ENCODE measurements at places on chromosomes 4 and X. TPM values are rescaled to one million over a fixed set of nuclear protein-coding genes. Genes with fewer than 3 reads are reported as not detected.

DNA sequence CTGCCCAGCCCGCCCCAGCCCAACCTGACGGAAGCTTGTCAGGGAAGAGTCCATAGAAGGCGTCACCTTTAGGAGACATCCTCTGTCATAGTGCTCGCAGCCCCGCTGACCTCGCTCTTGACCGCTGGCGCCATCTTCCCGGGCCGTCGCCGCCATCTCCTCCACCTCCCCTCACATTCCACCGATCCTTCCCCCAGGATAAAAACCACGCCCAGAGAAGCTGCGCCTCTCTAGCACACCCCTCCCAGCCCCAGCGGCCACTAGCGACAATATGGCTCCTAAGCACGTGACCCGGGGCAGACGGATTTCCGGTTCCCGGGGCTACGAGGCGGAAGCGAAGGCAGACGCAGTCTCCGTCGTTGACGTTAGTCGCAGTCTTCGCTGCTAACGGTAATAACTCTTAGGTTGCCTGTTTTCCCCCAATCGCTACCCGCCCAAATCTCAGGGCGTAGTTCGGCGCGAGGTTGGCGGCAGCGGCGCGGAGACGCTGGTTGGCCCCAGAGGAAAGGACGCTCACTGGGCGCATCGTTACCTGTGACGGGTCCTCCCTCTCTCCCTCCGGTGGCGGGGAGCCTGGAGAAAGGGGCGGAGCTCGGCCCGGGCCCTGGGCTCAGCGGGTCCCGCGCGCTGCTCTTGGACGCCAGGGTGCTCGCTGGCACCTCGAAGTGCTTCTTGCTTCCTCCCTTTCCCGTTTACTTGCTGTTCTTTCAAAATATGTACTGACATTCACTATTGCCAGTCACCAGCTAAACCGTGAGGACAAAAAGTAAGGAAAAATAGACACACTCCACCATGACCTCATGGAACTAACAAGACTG is at the start of the genes RCHY1 and THAP6:
Gene RCHY1 (minus strand): TSS at position 273 of the 818 bp plus-strand sequence. CDS start 117 bp downstream, at position 156.
Gene THAP6 (plus strand): TSS at position 343 of the 818 bp plus-strand sequence. CDS start 980 bp downstream, outside the sequence.
- peaks cover 17% of the 10 kb centered on the region for H3K36me3 ChIP-seq
- H3K4me3 ChIP-seq, result peak within 1 kb of the TSS; percentile 100
- no peaks in the 10 kb centered on the region for H3K27me3 ChIP-seq
- DNase-seq, result peak; percentile 95
- H3K27ac ChIP-seq, result peak within 1 kb of the TSS; percentile 99

GRCh38 chr4:164718827-164719226 is 35.1 kb upstream of the SMIM31 start:
- H3K36me3 ChIP-seq, result no peaks in the 10 kb centered on the region
- no peaks in the 10 kb centered on the region for H3K4me1 ChIP-seq
- no peak for DNase-seq
- no peaks in the 10 kb centered on the region for H3K27me3 ChIP-seq
- no peak overlapping the region for H3K4me3 ChIP-seq

DNA sequence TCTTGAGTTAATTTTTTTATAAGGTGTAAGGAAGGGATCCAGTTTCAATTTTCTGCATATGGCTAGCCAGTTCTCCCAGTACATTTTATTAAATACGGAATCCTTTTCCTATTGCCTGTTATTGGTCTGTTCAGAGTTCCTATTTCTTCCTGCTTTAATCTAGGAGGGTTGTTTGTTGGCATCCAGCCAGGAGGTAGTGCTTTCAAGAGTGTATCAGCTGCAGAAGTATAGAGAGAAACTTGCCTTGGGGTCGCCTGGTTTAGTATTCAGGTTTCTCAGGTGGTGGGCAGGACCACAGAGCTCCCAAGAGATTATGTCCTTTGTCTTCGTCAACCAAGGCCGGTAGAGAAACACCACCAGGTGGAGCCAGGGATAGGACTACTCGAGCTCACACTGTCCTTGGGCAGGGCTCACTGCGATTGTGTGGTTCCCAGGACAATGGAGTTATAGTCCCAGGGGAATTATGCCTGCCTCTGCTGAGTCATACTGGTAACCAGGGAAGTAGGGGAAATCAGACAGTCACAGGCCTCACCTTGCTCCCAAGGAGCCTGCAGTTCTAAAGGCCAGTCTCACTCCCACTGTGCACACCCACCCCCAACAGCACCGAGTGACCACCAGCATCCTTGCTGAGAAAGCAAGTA is 168.1 kb downstream of the VSIG4 start:
- no peaks in the 10 kb centered on the region for H3K4me1 ChIP-seq
- H3K36me3 ChIP-seq, result no peaks in the 10 kb centered on the region
- no peak overlapping the region for H3K4me3 ChIP-seq
- no peak for DNase-seq
- H3K27ac ChIP-seq, result no peak overlapping the region
- no peaks in the 10 kb centered on the region for H3K27me3 ChIP-seq

DNA sequence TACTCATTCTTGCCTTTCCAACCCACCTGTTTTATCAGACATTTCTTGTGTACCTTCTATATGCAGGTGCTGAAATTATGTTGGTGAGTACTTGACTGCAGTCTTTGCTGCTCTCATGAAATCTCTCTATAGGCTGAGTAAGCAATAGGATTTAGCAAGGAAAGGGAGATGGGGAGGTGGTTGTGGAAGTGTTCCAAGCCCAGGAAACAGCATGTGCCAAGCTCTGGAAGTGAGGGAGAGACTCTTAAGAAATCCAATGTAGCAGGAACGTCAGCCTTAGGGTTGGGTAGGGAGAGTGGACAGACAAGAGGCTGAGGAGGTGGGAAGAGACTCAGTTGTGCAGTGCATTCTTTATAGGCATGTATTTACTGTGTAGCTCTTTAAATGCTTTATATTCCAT is 5.6 kb downstream of the SEPTIN11 start:
- H3K4me3 ChIP-seq, result no peak overlapping the region
- no peak for DNase-seq
- peaks cover 19% of the 10 kb centered on the region for H3K4me1 ChIP-seq
- H3K27ac ChIP-seq, result no peak overlapping the region

DNA sequence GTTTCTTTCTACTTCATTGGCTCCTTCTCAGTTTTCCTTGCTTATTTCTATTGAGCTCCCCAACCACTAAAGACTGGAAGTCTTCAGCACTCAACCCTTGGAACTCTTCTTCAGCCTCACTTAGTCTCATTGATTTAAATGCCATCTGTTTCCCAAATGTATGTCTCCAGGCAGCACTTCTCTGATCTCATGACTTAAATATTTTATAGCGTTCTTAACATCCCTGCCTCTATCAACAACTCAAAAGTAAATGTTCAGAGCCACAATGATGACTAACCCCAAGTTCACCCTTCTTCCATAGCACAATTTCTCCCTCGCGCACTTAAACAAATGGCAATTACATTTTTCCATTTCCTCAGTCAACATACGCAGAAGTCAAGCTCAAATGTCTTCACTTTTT is 1393.3 kb downstream of the ARAP2 start:
- H3K36me3 ChIP-seq, result no peaks in the 10 kb centered on the region
- no peak for DNase-seq
- no peaks in the 10 kb centered on the region for H3K27me3 ChIP-seq
- no peaks in the 10 kb centered on the region for H3K4me1 ChIP-seq

- H3K36me3 ChIP-seq, result no peaks in the 10 kb centered on the region
- no peaks in the 10 kb centered on the region for H3K27me3 ChIP-seq
- no peaks in the 10 kb centered on the region for H3K4me1 ChIP-seq
- H3K27ac ChIP-seq, result no peak overlapping the region
- no peak overlapping the region for H3K4me3 ChIP-seq
- no peak for DNase-seq
Measured at GRCh38 chr4:124851741-124852140, 139.2 kb upstream of the ANKRD50 start.

GRCh38 chr4:22634541-22635181 is 58.1 kb upstream of the GBA3 start:
- no peak overlapping the region for H3K27ac ChIP-seq
- H3K4me1 ChIP-seq, result no peaks in the 10 kb centered on the region
- no peak overlapping the region for H3K4me3 ChIP-seq
- no peaks in the 10 kb centered on the region for H3K27me3 ChIP-seq

- no peak overlapping the region for H3K27ac ChIP-seq
- H3K27me3 ChIP-seq, result no peaks in the 10 kb centered on the region
- no peak for DNase-seq
- no peaks in the 10 kb centered on the region for H3K36me3 ChIP-seq
- H3K4me3 ChIP-seq, result no peak overlapping the region
Measured at GRCh38 chrX:149003863-149004660, 501.0 kb downstream of the IDS start.

GRCh38 chr4:124873361-124874171 is 161.0 kb upstream of the ANKRD50 start:
- H3K4me3 ChIP-seq, result no peak overlapping the region
- no peak overlapping the region for H3K27ac ChIP-seq
- H3K27me3 ChIP-seq, result no peaks in the 10 kb centered on the region

- no peaks in the 10 kb centered on the region for H3K36me3 ChIP-seq
- no peak for DNase-seq
- H3K27ac ChIP-seq, result no peak overlapping the region
- H3K27me3 ChIP-seq, result peaks cover 14% of the 10 kb centered on the region
- no peaks in the 10 kb centered on the region for H3K4me1 ChIP-seq
Measured at GRCh38 chr4:152944666-152945320, 8.7 kb downstream of the FHDC1 start.

DNA sequence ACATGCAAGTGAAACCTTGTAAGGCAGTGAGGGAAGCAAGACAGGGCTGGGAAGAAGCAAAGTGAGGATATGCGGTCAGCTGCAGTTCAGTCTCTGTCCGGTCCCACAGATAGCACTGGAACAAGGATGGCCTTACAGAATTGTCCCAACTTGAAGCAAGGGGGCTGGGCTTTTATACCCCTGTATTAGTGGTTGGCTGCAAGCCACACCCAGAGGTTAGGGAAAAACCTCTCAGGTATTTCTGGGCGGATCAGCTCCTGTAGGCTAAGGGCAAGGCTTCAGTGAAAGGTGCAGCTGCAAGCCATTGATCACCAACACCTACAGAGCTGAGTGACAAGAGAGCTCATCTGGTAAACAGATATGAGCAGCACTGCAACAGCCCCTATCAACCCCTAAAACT is 89.0 kb downstream of the KDR start:
- no peak overlapping the region for H3K4me3 ChIP-seq
- H3K27ac ChIP-seq, result no peak overlapping the region
- no peaks in the 10 kb centered on the region for H3K36me3 ChIP-seq

GRCh38 chrX:107758231-107758766 is 17.3 kb downstream of the TSC22D3 start:
- H3K27ac ChIP-seq, result no peak overlapping the region
- DNase-seq, result no peak
- H3K4me1 ChIP-seq, result no peaks in the 10 kb centered on the region
- no peaks in the 10 kb centered on the region for H3K36me3 ChIP-seq

DNA sequence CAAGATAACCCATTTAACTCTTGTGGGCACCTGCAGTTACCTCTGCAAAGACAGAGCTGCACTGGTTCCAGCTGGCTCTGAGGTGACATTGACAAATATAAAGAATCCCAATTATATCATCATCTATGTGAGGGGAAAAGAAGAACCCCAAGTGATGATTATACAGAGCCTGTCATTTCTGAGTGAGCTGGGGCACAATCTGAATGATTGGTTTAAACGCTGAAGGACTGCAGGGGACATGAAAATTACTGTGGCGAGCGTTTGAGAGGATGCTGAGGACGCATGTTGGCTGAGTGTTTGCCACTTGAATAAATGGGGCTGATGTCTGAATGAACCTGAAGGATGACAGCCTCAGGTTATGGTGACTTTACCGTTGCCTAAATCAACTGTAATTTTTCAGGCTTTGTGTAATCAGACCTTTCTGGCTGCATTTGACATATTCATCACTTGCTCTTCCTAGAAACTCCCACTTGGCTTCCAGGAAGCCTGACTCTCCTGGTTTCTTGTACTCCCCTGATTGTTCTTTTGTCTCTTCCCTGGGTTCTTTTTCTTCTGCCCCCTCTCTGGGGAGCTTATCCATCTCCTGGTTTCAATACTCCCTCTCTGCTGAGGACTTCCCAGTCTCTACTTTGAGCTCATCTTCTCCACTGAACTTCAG is 4.1 kb upstream of the HSD17B10 start:
- no peaks in the 10 kb centered on the region for H3K36me3 ChIP-seq
- H3K27ac ChIP-seq, result no peak overlapping the region
- H3K4me1 ChIP-seq, result peaks cover 27% of the 10 kb centered on the region
- no peak for DNase-seq
- no peak overlapping the region for H3K4me3 ChIP-seq
- no peaks in the 10 kb centered on the region for H3K27me3 ChIP-seq

GRCh38 chr4:158122501-158122900 is 50.3 kb downstream of the GASK1B start:
- no peaks in the 10 kb centered on the region for H3K4me1 ChIP-seq
- no peak for DNase-seq
- no peak overlapping the region for H3K4me3 ChIP-seq
- no peaks in the 10 kb centered on the region for H3K27me3 ChIP-seq
- no peak overlapping the region for H3K27ac ChIP-seq
- H3K36me3 ChIP-seq, result no peaks in the 10 kb centered on the region

DNA sequence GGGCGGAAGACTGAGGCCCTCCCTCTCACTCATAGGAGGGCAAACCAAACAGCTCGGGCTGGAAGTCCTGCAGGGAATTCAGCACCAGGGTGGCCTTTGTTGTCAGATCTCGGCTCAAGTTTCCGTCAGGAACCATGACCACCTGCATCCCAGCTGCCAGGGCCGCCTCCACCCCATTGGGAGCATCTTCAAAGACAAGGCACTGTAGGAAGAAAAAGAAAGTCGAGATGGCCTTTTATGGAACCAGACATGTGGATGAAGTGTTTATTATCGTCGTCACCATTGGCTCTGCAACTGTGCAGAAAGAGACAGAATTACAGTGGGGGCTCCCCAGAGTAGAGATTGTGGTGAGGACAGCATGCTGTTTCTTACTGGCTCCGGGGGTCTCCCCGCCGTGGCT is 97.2 kb upstream of the STS start:
- DNase-seq, result no peak
- H3K36me3 ChIP-seq, result peaks cover 6% of the 10 kb centered on the region
- no peak overlapping the region for H3K4me3 ChIP-seq
- H3K27me3 ChIP-seq, result no peaks in the 10 kb centered on the region
- no peak overlapping the region for H3K27ac ChIP-seq
- H3K4me1 ChIP-seq, result no peaks in the 10 kb centered on the region

- no peak overlapping the region for H3K4me3 ChIP-seq
- H3K27me3 ChIP-seq, result no peaks in the 10 kb centered on the region
- no peak for DNase-seq
- H3K27ac ChIP-seq, result no peak overlapping the region
- peaks cover 23% of the 10 kb centered on the region for H3K36me3 ChIP-seq
Measured at GRCh38 chr4:147674073-147674472, 9.9 kb downstream of the PRMT9 start.

DMRTC1 gene
- not detected for total RNA-seq

F9 gene
- not detected for total RNA-seq

SPANXB1 gene
- total RNA-seq, result not detected

FGF13 gene
- total RNA-seq, result not detected

PRDM5 gene
- total RNA-seq, result 0.67 TPM

ASB12 gene
- not detected for total RNA-seq

Measured in CD4-positive, CD25-positive, alpha-beta regulatory T cell (primary cell).